ENCODE measurements at places on chromosomes 11 and 22. TPM values are rescaled to one million over a fixed set of nuclear protein-coding genes. Genes with fewer than 3 reads are reported as not detected.

The SEC14L6 gene
- not detected for total RNA-seq

The JAML gene
- not detected for total RNA-seq

The RAPSN gene
- total RNA-seq, result not detected

The PTPRCAP gene
- not detected for total RNA-seq

The RELT gene
- total RNA-seq, result 2.3 TPM

The DERL3 gene
- 0.59 TPM for total RNA-seq

The OR5B21 gene
- total RNA-seq, result not detected

The TIMP3 gene
- total RNA-seq, result 0.38 TPM

The HDAC10 gene
- total RNA-seq, result 14.4 TPM

The CAT gene
- total RNA-seq, result not detected

The HEPACAM gene
- not detected for total RNA-seq

The ZBED4 gene
- 14.0 TPM for total RNA-seq

The TCP11L1 gene
- total RNA-seq, result 14.1 TPM

Data from NCI-H460 (cell line).